ENCODE measurements at places on chromosomes 6 and 20.

DNA sequence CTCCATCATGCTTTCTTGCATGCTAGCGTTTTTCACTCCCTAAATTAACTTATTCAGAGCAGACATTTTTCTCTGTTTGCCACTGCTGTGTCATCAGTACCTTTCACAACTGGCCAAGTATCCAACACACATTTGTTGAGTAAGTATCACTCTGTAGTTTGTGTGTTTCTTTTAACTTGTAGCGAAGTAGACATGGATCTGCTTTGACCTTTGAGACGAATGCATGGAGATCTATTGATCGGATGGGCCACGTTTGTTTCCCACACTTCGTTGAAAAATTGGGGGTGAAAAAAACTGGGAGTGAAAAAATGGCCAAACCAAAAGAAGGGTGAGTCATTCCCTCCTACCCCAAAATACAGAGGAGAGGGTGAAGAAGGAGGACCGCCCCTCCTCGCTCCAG lies 12.9 kb upstream of the SLC9A8 start:
- no peak for DNase-seq

DNA sequence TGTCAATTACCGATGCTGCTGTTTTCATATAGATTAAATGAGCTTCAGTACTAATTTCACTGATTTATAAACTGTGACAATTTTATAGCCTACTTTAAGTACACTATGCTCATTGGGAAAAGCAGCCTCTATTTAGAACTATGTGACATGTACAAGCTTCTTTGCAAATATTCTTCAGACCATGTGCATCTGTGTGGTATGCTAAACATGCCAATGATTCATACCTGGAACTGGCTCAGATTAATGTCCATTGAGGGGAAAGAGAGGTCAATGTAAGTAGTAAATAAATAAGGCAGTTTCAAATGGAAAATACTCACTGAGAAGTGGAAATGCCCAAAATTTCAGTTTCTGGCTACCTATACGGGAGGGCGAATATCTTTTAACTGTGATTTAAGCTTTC lies 777.7 kb downstream of the C6orf118 start:
- DNase-seq = no peak

- no peak for DNase-seq
Measured at GRCh38 chr6:1020837-1021236, 291.1 kb upstream of the FOXQ1 start.

- no peak for DNase-seq
Measured at GRCh38 chr6:4372866-4373265, 237.5 kb upstream of the ECI2 start.

GRCh38 chr6:164085091-164086075 lies 670.9 kb downstream of the QKI start:
- no peak for DNase-seq

DNA sequence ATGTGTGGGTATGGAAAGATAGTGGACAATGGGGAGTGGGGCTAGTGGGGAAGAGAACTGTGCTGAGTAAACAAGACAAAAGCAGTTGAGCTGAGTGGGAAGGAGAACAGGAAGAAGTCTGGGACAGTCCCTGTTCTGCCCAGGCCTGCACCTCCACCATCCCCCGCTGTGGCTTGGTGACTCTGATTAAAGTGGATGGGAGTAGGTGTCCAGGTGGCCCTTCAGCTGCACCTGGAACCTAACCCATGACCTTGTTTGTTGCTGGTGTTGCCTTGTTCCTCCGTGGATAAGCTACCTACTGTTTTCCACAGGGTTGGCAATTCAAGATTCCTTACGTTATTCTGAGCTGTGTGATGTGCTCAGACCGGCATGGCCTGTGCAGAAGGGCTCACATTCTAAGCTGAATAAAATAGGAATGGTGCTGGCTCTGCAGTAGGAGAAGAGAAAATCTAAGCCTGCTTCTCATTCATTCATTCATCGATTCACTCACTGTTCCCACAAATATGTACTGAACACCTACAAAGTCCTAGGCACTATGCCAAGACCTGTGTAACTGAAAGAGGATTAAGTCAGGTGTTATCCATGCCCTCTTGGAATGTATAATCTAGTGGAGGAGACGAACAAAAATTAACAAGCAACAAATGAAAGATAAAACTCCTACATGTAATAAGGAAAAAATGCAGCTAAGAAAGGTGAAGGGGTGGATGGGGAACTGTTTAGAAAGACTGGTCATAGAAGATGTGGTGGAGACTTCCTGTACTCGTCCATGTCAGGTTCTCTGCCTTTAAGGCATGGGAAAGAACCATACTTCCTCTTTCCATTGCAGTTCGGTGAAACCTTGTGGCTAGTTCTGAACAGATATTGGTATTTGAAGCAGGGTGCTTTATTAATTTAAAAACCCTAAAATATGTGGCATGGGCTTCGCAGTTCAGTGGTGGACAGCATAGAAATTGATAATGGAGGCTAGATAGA lies 10.1 kb upstream of the CALHM6 start:
- DNase-seq = no peak

DNA sequence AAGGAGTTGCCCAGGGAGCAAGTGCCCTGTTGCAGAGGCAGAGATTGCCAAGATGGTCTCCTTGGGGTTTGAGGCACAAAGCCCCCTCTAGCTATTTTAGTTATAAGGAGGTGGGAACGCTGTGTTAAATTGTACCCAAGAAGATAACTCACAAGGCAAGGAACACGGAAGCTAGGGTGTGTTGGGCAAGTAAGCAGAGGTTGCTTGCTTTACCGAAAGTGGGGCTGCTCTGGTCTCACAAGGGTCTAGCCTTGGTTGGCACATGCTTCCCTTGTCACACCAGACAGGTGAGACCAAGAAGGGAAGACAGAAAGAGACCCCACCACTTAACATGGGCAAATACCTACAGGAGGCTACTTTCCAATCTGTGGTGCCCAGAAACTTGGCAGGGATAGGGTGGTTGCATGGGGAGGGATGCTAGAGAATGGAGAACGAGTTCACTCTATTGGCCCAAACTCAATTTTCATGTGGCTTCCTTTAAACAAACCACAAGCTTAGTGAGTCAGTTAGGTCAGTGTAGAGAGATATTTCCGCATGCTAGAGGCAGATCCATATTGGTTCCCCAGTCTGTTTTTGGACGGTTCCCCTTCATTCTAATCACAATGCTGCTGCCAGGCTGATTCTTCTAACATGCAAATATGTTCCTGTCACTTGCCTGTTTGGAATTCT lies 42.4 kb downstream of the PLAGL1 start:
- DNase-seq = no peak

DNA sequence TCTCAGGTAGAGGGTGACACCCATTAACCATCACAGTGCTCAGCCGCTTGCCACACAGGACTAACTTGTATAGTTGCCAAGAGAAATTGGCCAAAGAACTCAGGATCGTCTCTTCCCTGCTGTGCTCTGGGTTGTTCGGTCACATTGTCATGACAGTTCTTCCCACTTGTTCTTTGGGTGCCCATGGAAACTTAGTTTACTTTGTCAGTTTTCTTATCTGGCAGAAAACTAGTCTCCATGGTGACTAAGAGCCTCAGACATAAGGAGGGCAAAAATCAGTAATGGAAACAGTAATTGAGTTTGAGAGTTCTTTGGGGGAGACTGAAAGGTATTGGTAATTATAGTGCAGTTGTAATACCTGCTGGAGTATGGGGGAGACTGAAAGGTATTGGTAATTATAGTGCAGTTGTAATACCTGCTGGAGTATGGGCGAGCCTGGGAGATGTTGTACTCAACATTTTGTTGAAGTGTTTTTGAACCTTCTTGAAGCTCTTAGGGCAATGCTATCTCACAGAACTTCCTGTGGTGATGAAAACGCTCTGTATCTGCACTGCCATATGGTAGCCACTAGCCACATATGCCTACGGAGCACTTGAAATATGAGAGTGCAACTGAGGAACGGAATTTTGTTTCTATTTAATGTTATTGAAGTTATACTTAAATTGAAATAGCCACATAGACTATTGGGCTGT lies 95.2 kb upstream of the HDGFL1 start:
- DNase-seq = no peak

All from hematopoietic multipotent progenitor cell treated with erythropoietin and hydrocortisone succinate and interleukin-3 and kit ligand, for 15 days (in vitro differentiated cells).